CD4-positive, alpha-beta T cell treated with Interleukin-4 for 4 hours (primary cell): ENCODE measurements at places on chromosomes 2 and 18.

DNA sequence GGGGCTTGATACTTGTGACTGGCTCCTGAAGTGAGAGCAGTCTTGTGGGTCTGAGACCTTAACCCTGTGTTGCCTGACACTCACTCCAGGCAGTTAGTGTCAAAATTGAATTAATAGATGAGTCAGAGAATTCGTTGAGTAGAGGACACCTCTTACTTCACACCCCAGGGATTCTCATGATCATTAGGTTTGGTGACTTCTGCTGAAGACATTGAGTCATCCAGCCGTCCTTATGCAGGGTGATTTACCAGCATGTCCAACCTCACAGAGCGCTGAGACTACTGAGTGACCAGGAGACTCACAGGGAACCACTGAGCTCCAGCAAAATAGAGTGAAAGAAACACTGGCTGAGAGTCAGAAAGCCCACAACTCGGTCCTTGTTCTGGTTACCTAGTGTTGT is 36.0 kb upstream of the EVA1A start:
- DNase-seq: no peak

DNA sequence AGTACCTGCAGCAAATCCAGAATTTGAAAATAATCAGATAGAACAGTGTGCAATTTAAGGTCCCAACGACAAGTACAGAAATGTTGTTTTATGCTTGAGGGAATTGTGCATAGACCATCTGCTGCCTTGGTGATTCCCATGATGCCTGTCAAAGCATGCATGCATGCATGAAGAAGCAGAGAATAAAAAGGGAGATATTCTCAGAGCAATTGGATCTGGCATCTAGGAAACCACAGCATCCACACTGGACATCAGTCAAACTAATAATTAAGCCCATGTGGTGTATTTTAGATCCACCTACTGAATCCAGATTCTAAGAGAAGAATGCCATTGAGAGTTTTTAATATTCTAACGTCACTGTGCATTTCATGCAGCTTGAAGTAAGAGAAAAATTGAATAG is 361.2 kb downstream of the FSIP2 start:
- no peak for DNase-seq

GRCh38 chr2:171383134-171383533 is 50.7 kb downstream of the METTL8 start:
- DNase-seq: no peak

DNA sequence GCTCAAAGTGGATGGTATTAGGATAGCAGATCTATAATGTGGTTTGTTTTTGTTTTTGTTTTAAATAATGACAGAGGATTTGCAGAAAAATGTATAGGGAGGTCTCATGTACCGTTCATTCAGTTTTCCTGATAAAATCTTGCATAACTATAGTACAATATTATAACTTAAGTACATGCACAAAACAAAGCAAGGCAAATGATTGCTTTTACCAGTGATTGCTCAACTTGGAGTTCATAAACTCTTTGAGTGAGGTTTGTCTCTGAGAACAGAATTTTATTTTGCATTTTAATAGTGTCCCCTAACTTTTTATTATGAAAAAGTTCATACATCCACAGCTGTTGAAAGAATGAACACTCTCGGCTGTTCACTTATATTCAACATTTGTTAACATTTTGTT is 96.6 kb downstream of the MAP4K4 start:
- DNase-seq: no peak

GRCh38 chr2:189937691-189938090 is 124.8 kb downstream of the MSTN start:
- DNase-seq: no peak

DNA sequence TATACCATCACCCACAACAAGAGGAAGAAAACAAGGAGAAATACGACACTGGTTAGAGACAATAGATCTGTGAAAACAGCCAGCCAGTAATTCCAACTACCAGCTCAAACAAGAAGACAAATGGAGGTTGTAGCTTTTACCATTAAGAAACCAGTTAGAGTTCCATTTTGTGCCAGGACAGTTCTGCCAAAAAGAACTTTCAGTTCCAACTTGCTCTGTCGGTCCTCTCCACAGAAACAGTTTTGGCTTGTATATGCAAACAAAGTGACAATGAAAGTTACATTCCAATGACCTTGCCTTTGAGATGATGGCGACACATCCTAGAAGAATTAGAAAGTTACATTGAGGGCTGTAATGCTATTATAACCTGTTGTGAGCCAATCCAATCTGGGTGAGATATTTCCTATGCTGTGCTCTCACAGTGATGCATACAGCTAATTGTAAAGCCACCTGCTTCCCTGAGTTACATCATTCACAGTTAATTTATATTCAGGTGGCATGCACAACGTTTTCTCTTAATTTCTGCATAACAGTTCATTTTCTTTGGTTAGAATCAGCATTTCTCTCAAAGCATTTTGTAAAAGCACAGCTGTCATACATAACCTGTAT is 1378.4 kb upstream of the PIK3C3 start:
- DNase-seq: no peak

- DNase-seq: no peak
These were observed 17.5 kb downstream of the ACAA2 start for GRCh38 chr18:49795612-49796552.

GRCh38 chr2:188973641-188974040 is 532 bp upstream of the COL3A1 start:
- DNase-seq: no peak

DNA sequence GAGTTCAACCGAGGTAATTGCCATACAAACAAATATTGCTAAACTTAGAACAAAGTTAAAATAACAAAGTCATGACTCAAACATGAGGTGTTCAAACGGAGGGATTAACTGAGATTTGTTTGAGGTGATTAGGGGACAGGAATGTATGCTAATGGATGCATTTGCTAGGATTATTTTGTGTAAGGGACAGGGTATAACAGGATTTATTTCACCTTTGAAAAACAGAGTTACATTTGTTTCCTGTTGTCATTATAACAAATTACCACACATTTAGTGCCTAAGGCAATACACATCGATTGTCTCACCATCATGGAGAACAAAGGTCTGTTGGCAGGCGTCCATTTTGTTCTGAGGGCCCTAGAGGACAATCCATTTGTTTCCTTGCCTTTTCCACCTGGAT is 304.3 kb upstream of the CNTNAP5 start:
- no peak for DNase-seq

- no peak for DNase-seq
These were observed 33.7 kb upstream of the C18orf32 start for GRCh38 chr18:49520661-49521145.

DNA sequence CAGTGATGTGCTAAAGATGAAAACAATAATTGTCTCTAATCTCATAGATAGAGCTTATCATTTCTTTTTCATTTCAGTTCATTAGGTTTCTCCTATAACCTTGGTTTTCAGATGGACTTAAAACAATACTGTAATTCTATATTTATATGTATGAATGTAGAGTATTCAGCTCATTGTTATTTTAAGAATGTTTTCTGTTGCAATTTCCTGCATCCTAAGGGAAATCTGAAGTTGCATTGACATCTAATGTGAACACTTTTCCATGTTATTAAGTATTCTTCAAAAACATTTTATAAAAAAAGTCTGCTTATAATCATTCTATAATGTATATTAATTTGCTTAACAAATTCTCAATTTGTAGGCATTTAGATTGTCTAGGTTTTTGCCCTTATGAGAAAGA is 288.9 kb downstream of the XIRP2 start:
- no peak for DNase-seq

GRCh38 chr2:191122638-191123294 is 28.0 kb downstream of the STAT4 start:
- no peak for DNase-seq

DNA sequence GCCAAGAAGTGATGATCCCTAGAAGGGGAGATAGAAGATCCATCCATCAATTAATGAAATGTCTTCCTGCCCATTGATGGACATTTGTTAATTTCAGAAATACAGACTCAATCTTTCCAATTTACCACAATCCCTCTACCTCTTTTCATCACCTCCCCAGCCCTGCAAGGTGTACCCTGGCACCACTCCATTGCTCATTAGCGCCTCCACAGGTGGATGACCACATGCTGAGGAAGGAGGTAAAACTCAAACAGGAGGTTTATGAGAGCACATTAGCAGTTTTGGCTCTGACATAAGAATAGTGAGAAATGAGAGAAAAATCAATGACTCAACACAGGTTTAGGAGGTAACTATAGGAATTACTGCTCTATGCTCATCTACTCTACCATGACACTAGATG is 208.0 kb downstream of the C1D start:
- no peak for DNase-seq

DNA sequence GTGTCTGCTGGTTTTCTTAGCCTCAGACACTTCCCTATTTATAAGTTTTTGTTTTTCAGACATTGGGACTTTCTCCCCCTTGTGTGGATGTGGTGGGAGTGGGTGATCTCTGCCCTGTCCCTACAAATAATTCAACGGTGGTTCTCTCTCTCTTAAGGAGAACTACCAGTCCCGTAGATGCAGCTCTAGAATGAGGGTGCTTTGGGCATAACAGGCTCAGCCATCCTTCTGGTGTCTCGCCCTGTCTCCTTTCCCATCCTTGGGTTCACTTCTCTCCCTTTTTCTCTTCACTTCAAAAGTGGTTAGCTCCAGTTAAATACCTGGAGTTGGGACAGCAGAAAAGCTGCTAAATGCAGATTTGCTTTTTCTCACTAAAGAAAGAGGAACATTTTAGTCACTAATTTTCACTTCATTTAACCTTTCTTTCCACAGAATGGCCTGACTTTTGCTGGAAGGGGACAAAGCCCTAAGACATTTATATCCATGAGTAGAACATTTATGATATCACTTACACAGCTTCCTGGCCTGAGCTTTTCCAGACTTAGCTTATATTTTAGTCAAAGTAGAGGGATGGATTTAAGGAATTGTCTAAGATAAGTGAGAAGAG is 121.2 kb upstream of the CXCR4 start:
- no peak for DNase-seq

DNA sequence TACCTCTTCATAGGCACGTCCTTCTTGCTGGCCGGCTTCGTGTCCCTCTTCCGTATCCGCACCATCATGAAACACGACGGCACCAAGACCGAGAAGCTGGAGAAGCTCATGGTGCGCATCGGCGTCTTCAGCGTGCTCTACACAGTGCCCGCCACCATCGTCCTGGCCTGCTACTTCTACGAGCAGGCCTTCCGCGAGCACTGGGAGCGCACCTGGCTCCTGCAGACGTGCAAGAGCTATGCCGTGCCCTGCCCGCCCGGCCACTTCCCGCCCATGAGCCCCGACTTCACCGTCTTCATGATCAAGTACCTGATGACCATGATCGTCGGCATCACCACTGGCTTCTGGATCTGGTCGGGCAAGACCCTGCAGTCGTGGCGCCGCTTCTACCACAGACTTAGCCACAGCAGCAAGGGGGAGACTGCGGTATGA is 2.3 kb downstream of the FZD7 start:
- no peak for DNase-seq

- no peak for DNase-seq
These were observed 22.8 kb downstream of the CRACDL start for GRCh38 chr2:98912957-98913915.

DNA sequence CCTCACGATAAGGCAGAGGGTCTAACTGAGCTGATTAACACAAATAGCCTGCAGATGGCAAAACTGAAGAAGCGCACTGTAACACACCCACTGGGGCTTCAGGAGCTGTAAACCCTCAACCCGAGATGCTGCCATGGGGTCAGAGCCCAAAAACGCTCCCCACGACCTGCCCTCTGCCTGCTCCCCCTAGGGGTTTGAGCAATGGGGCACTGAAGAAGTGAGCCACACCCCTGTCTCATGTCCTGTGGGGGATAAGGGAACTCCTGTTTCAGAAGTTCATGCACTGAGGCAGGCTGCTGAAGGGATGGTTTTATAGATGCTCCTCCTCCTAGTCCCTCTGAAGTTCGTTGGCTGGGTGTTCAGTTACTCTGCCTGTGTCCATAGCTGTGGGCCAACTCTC is 105.9 kb upstream of the CELF4 start:
- no peak for DNase-seq

DNA sequence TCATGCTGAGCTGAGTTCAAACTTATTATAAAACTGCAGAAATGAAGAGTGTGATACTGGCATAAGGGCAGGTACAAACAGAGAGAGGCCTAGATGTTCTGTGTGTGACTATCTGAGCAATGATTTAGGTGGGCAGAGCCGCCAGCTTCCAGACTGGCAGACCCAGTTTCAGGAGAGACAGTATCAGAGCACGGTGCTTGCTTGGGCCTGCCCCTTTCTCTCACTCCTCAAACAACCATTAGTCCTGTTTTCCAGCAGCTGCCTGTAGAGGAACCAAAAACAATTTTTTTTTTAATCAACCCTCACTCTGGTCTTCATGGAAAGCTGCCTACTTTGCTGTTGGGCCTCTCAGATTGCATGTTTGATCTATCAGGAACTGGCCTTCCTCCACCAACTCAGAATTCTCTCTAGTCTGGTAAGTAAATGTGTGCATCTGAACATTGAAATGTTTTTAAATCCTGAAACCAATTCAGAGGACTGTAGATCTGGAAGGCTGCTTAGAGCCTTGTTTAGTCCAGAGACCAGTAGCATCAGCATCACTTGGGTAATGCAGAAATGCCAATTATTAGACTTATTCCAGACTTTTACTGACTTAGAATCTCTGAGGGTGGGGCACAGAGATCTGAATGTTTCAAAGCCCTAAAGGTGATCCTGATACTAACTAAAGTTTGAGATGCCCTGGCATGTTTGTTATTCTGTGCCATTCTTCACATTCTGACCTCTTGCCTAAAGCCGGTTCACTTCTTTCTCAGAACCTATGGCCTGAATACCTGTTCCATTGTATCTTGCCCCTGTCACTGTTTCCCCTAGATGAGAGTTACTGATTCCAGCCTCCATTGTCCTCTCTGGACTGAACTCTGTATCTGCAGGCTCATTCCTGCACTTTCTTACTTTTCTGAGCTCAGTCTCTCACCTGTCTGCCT is 24.8 kb upstream of the CRIM1 start:
- DNase-seq: no peak

- DNase-seq: no peak
These were observed 86.7 kb upstream of the THUMPD2 start for GRCh38 chr2:39865751-39866150.
